ENCODE measurements at places on chromosomes 3 and 15. TPM values are rescaled to one million over a fixed set of nuclear protein-coding genes. Genes with fewer than 3 reads are reported as not detected.

The HYAL1 gene
- 0.06 TPM for total RNA-seq

The TM4SF1 gene
- total RNA-seq = 209 TPM

The CCR8 gene
- not detected for total RNA-seq

The GOLGA6D gene
- not detected for total RNA-seq

The DGKG gene
- total RNA-seq = 20.5 TPM

The SH2D7 gene
- not detected for total RNA-seq

The DAZL gene
- total RNA-seq = not detected

DNA sequence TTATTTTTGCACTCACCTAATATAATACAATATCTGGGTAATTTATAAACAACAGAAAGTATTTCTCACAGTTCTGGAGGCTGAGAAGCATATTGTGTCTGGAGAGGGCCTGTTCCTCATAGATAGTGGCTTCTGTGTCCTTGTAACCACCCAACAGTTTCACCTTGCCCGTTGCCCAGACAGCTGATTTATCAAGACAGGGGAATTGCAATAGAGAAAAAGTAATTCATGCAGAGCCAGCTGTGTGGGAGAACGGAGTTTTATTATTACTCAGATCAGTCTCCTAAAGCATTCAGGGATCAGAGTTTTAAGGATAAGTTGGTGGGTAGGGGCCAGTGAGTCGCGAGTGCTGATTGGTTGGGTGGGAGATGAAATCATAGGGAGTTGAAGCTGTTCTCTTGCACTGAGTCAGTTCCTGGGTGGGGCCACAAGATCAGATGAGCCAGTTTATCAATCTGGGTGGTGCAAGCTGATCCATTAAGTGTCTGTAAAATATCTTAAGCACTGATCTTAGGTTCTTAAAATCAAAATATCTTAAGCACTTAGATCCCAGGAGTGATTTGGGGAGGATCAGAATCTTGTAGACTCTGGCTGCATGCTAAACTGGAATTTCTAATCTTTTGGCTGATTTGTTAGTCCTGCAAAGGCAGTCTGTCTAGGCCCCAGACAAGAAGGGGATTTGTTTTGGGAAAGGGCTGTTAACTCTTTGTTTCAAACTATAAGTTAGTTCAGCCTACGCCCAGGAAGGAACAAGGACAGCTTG, 33.9 kb upstream of the C15orf39 start:
- peak; percentile 46 for DNase-seq

- no peak for DNase-seq
Observed at GRCh38 chr3:64163019-64163754, 62.1 kb downstream of the PRICKLE2 start.

DNA sequence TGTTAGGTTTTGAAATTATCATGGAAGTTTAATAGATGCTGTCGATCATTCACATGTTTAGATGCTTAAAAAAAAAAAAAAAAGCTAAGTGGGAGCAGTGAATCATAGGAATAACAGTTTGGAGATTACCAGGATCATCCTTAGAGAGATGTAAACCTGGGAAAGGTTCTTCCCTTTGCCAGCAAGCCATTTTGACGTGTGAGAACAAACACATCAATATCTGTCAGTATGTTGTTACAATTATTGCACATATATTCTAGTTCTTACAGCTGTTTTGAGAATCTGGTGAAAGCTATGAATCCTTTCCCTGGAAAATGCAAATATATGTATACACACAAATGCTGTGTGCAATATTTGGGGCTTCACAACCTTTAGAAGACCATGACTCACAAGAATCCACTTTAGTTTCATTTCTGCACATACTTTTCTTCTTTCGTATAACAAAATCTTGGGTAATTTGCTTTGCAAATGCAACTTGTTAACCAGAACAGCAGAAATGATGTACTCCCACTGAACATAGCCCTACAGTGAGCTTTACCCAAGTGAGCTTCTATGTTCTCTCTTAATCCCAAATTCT, 12.0 kb downstream of the NFKBIZ start:
- no peak for DNase-seq

DNA sequence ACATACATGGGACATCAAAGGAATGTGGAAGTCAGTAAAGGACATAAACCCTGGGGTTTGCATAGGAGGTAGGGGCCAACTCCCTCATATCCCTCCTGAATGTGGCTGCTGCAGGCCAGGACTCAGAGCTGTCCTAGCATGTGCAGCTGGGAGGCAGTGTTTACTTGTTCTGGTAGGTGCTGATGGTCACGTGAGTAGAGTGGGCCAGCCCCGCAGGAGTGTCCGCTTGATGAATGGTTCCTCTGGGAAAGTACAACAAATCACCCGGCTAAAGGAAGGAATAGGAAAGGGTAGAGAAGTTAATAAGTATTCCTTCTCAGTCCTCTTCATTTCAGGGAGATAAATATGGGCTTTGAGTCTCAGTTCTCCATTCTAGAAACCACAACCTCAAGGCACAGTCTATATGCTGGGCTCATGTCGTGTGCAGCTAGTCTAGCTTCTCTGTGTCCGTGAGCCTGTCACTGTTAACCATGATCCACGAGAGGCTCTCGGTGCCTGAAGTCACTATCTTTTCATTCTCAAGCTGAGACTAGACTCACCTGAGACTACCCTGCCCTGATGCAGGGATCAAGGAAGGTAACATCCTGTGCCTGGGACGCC, 17.9 kb downstream of the RIOX2 start:
- no peak for DNase-seq

DNA sequence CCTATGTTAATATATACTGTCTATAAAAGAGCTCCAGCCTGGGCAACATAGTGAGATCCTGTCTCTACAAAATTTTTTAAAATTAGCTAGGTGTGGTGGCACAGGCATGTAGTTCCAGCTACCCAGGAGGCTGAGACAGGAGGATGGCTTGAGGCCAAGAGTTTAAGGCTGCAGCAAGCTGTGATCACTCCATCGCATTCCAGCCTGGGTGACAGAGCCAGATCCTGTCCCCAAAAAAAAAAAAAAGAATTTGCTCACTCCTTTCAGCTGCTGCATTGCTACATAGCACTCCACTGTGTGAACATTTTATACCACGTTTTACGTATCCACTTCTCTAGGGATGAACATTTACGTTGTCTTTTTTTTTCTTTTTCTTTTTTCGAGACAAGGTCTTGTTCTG, 6.0 kb upstream of the TSEN2 start:
- DNase-seq = no peak

- no peak for DNase-seq
Observed at GRCh38 chr3:43909149-43909548, 218.4 kb downstream of the ABHD5 start.

GRCh38 chr3:177569875-177570657, 372.8 kb upstream of the TBL1XR1 start:
- no peak for DNase-seq

- peak; percentile 38 for DNase-seq
Observed at GRCh38 chr3:54120657-54121413, 1.5 kb upstream of the CACNA2D3 start.

DNA sequence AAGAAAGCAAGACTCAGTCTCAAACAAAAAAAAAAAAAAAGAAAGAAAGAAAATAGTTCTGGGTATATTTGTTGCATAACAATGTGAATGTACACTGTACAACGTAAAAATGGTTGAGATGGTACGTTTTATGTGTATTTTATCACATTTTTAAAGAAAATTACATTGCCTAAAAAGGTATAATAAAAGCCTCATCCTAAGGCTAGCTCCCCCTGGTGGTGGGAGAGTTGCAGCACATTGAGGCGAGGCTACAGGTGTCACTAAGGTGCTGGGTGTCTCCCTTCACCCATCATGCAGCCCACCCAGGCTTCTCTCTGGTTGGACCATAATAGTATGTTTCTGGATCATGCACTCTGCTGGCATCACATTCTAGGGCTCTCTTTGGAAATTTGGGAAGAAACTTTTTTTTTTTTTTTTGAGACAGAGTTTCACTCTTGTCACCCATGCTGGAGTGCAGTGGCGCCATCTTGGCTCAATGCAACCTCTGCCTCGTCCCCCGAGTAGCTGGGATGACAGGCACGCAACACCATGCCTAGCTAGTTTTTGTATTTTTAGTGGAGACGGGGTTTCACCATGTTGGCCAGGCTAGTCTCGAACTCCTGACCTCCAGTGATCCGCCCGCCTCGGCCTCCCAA, 12.4 kb upstream of the RAB11A start:
- DNase-seq = peak; percentile 60

GRCh38 chr3:55622733-55623132, 135.6 kb upstream of the WNT5A start:
- no peak for DNase-seq

DNA sequence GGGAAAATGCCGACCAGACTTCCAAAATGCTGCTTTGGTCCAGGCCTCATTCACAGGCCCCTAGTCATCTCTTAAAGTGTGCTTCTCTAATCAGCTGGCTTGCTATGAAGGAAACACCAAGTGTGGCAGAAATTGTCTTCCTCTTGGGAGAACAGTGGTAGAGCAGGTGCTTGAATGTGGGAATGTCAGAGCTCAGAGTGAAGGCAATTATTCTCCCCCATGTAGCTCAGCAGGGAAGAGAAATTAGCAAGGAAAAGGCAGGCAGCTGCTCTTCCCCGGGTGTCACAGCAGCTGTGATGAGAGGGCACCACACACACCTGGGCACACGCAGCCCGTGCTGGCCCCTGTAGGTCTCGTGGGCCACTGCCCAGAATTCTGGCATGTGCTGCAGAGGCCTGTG, 358.5 kb downstream of the WDR72 start:
- no peak for DNase-seq

DNA sequence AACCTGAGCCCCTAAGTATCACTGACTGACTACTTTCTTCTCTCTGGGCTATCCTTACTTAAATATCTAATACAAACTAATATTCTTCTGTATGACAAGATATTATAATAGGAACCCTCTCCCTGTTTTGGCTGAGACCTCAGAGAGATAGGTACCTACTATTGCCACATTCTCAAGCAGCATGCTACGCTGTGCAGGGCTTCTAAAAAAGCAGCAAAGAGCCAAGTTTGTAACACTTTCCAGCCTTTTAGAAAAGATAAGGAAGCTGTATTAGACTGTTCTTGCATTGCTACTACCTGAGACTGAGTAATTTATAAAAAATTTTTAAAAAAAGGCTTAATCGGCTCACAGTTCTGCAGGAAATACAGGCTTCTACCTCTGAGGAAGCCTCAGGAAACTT, 126.8 kb upstream of the ABI3BP start:
- no peak for DNase-seq

DNA sequence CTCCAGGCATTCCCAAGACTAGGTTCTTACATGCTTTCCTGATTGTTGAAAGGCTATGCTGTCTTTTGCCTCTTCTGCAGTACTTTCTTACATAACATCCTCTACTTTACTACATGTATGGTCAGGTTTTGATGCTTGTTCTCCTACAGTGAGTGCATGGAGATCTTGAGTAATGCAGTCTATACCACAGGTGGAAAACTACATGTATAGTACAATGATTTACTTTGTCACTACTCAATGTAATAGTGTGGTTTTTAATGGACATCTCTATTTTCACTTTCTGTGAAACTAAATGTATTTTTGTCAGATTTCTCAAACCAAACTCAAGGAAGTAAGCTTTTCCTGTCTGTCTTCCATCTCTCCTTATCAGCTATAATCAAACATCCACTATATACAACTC, 657.0 kb downstream of the TUSC7 start:
- DNase-seq = no peak

DNA sequence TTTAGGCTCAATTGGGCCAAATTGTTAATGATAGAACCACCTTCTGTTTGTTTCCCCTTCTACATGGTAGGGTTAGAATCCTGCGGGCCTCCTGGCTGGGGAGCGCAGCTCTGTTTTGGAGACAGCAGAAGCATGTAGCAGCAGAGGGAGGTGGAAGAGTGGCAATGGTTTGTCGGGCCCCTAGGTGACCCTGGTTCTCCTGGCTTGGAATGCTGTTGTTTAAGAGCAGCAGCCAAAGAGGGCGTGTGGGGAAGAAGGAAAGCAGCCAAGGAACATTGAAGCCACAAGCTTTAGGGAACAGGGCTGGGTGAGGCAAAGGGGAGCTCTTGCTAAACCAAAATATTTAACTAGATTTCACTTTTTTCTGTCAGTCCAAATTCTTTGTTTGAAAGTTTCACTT, 213.7 kb upstream of the NR2E3 start:
- DNase-seq = no peak

DNA sequence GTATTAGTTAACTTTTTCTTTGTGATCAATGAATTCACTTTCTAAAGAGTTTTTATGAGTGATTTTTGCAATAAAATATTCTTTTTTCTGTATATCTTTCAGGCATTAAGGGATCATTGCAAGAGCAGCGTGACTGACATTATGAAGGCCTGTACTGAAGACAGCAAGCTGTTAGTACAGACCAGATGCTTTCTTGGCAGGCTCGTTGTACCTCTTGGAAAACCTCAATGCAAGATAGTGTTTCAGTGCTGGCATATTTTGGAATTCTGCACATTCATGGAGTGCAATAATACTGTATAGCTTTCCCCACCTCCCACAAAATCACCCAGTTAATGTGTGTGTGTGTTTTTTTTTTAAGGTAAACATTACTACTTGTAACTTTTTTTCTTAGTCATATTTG, 24.4 kb downstream of the SELENOT start:
- DNase-seq = no peak

GRCh38 chr3:10272977-10273376, 19.8 kb downstream of the GHRL start:
- no peak for DNase-seq

- DNase-seq = no peak
Observed at GRCh38 chr3:10284496-10284895, 8.3 kb downstream of the GHRL start.

DNA sequence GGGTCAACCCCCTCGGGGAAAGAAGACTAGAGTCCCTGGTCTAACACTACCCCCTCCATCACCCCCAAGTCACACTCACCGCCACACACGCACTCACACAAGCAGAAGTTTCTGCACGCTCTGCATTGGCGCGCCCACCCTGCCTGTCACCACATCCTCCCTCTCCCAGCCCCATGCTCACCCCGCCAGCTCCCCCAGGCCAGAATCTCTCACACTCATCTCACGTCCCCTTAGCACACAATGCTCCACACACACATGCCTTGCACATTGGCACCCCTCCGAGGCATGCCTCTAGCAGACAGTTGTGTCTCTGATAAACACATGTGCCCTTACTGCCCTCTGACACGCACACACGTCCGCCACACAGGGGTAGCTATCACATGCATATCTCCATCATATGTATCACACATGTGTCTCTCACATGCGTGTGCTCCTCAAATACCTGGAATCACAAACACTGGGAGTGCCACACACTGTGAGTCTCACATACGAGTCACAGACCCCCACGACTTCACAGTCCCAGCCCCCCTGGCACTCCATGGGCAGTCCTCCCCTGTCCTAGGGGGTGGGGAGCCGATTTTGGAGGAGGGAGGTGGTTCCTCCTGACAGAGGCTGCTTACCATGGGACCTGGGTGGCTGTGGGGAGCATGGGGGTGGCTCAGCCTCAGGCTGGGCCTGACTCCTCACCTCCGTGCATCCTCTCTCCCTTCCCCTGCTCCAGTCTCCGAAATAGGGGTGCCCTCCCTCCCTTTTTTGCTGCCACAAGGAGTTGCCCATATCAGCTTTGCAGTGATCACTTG, 898 bp downstream of the FBLN2 start:
- DNase-seq = no peak

Data from Daoy (cell line).